Stimulated activated CD8-positive, alpha-beta memory T cell treated with anti-CD3 and anti-CD28 coated beads, Interleukin-4, amount 100 ng/mL, for 1 hour (primary cell): ENCODE measurements at places on chromosomes 1 and 21.

- DNase-seq = no peak
These were observed 29.9 kb downstream of the PCSK9 start for GRCh38 chr1:55069280-55069679.

DNA sequence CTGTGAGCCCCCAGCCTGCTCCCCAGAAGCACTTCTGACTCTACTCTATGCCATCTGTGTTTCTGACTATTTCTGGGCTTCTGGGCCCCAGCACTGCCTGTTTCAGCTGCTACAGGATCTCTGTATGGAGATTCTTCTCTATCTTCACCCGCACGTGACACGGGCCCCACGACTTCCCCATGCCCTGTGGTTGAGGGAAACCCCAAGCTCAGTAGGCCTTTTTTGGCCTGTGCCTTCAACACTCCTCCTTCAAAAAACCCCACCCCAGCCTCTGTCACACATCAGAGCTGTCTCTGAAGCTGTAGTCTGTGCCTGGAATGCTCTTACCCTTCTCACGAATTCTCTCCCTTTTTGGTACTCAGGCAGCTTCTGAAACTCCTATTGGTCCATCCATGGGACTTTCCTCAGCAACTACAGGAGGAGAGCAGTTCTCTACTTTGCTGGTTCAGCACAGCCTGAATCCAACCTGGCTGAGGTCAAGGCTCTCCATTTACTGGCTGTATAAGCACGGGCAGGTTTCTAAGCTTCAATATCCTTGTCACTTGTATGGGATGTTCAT, 2.0 kb upstream of the NID1 start:
- DNase-seq = peak; percentile 53

DNA sequence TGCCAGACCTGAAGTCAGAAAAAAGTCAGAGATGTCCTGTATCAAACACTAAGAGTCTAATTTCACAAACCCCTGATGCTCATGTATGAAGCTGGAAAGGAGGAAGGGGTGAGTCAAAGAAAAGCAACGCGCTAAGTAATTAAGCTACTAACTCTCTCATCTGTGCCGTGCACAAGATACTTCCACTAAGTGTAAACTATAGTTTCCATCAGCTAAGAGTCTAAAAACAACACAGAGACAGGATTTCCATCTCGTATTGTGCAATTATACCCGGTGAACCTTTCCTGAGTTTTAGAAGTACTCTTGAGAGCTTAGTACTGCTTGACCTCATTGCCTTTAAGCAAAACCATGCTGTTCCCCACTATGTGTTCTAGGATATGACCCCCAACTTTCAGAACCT, 19.0 kb downstream of the DNALI1 start:
- no peak for DNase-seq

DNA sequence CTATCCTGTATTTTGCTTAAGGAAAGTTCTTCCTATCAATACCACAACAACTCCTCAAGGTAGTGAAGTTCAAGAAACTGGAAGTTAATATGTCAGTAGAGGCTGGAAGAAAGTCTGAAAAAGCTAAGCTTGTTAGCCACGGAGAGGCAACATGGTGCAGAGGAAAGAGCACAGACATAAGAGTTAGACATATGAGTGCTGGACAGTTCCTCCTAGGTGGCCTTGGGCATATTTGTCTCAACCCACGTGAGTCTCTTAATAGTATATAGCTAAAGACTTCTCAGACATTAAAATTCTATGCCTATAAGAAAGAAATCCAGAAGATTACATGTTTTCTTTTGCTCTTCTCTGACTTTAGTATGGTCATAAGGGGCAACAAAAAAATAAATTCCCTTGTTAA, 22.8 kb upstream of the RRP15 start:
- no peak for DNase-seq

DNA sequence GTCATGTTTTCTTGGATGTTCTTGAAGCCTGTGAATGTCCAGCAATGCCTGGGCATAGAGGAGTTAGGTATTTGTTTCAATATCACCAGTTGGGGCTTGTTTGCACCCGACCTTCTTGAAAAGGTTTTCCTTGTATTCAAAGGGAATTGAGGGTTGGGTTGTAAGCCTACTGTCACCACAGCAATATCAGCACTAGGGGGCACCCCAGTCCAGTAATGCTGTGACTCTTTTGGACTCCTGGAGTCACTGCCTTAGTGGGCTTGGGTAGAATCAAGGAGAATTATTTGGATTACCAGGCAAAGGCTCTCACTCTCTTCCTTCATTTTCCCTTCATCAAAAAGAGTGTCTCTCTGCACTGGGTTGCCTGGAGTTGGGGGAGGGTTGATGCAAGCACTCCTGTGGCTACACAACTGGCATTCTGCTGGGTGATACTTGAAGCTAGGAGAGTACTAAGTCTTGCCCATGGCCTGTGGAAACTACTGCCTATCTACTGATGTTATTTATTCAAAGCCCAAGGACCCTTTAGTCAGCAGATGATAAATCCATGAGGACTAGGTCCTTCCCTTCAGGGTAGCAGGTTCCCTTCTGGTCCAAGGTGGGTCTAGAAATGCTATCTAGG, 34.5 kb downstream of the OR10R2 start:
- DNase-seq = no peak

- DNase-seq = no peak
These were observed 63.5 kb downstream of the CCDC185 start for GRCh38 chr1:223456747-223457146.

- DNase-seq = no peak
These were observed 291.6 kb downstream of the PLPP3 start for GRCh38 chr1:56287721-56288120.

GRCh38 chr1:175521249-175522040, 221.9 kb downstream of the TNR start:
- no peak for DNase-seq

GRCh38 chr1:36084497-36085115, 712 bp downstream of the TEKT2 start:
- no peak for DNase-seq

GRCh38 chr21:45146306-45146705, 71.9 kb downstream of the ADARB1 start:
- no peak for DNase-seq

GRCh38 chr1:55067022-55067778, 27.9 kb downstream of the PCSK9 start:
- no peak for DNase-seq

GRCh38 chr1:93591676-93592550, 89.7 kb downstream of the BCAR3 start:
- DNase-seq = no peak

DNA sequence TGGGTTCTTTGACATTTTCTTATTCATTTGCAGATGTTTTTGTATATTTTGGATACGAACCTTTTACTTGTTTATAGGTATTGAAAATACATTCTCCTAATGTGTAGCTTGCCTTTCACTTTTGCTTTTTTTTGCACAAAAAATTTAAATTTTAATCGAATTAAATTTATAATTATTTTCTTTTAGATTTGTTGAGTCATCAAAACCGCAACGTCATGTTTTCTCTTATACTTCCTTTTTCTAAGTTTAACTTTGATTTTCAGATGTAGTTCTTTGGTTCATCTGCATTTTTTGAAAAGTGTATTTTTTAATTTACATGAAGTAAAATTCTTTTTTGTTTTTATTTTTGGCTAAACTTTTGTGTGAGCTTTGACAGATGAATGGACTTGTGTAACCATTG, 243.7 kb upstream of the DPYD start:
- DNase-seq = no peak

DNA sequence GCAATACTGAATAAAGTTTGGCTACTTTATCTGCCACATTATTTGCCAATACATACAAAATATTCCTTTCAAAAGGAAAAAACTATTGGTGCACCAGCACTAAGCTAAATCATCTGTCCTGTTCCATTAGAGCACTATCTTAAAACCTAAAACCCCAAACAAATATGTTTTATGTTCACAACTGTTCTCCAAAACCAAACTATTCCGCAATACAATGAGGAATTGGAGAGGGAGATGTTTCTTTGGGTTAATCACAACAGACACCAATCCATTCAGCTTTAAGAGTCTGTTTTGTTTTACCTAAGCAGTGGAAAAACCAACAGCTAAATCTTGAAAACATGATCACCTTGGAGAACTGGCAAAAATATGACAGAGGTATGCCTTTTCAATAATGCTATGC, 85.1 kb downstream of the ZNF644 start:
- no peak for DNase-seq

DNA sequence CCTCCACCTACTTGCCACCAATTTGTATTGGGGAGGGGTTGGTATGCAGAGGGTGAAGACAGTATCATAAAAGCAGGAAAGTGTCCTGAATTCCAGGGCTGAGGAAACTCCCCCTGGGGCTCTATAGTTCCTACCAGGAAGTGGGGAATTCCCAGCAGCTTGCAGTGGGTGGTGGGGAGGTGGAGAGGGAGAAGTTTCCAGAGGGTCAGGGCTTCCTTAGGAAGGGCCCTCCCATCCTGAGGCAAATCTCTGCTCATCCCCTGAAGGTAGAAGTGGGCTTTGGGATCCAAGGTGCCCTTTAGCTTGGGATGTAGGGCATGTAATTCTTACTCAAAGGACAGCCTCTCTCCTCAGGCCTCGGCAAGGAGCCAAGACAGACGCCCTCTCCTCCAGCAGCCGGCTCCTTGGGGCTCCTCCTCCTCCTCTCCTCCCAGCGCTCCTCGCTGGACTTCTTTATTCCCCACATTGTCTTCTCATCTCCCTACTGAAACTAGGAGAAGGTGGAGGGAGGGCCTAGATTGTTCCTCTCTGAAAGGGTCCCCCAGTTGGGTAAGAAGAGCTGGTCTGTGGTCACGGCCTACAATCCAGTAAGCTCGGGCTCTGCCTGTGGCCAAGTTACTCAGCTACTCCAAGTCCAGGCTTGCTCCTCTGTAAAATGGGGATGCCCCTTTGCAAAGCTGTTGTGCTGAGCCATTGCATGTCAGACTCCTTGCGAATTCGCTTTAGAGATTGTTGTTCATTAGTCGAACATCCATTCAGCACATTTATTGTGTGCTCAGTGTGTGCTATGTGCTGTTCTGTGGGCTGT, 17.9 kb upstream of the CSF1 start:
- DNase-seq = no peak

DNA sequence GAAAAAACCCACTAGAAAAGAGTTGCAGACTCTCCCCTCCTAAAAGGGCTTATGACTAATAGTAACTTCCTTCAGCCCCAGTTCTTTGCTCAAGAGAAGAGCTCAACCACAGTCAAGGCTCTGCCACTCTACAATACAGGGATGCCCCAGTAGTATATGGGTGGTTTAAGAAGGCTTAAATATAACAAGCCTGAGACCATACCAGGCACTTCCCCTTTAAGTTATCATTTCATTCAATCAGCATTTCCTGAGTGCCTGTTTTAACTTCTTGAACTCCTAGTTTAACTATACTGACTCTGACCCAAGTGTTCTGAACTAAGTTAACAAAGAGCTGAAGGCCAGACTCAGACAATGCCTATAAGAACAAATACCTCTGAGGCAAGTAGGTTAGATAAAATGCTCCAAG, 19.8 kb downstream of the PRPF38A start:
- no peak for DNase-seq

DNA sequence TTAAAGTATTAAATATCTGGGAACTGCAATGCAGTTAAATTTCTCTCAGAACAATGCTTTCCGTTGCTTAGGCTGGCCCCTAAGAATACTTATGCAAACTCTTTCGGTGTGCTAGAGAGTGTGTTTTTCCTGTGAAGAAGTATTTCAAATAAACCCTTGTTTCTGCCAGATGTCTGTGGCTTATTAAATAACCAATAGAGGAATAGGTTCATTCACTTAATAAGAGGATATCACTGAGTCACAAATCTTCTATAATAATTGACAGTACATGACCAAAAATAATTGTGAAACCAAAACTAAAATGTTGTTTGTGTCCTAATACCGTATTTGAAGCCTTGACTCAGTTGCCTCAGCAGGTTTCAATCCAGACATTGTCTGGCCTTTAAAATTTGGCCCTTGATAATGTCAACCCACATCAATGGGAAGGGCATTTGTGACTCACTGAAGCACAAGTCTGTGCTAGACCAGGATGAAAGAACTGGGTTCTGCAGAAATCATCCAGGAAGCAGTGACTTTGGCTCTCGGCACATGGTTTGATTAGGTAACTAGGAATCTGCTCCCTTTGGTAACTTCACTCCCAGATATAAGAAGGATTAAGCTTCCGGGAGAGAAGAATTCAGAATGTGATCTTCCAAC, 104.2 kb upstream of the BARHL2 start:
- DNase-seq = no peak

DNA sequence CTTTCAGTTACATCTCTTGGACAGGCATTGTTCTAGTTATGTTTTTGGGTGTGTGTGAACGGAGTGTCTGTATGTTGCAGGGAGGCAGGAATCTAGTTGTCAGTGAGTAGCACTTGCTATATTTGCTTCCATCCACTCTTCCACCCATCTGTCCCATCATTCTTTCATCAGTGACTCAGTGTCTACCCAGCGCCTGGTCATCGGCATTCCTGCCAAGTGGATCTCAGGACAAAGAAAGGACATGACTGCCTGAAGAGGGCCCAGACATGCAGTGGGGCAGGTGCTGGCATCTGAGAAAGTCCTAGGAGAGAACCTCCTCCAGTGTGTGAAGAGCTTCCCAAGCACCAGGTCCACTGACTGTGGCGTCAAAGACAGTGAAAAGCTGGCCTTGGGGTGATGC, 27.3 kb upstream of the MAGOH start:
- no peak for DNase-seq

DNA sequence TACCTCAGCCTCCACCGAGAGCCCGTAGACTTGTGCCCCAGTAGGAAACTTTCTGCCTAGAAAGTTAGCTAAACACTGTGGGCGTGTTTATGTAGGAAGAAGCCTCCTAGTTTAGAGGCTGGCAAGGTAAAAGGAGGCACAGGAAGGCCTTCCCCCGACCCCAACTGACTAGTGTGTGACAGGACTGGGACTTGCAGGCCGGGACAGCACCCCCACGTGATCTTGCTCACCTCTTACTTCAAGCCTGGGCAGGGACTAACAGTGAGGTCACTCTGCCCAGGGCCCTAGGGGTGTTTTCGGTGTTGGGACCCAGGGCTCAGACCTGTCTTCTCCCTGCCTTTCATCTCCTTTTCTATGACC, 392 bp upstream of the TAGLN2 start:
- DNase-seq = no peak

GRCh38 chr1:6272452-6272851, 11.6 kb upstream of the GPR153 start:
- no peak for DNase-seq

DNA sequence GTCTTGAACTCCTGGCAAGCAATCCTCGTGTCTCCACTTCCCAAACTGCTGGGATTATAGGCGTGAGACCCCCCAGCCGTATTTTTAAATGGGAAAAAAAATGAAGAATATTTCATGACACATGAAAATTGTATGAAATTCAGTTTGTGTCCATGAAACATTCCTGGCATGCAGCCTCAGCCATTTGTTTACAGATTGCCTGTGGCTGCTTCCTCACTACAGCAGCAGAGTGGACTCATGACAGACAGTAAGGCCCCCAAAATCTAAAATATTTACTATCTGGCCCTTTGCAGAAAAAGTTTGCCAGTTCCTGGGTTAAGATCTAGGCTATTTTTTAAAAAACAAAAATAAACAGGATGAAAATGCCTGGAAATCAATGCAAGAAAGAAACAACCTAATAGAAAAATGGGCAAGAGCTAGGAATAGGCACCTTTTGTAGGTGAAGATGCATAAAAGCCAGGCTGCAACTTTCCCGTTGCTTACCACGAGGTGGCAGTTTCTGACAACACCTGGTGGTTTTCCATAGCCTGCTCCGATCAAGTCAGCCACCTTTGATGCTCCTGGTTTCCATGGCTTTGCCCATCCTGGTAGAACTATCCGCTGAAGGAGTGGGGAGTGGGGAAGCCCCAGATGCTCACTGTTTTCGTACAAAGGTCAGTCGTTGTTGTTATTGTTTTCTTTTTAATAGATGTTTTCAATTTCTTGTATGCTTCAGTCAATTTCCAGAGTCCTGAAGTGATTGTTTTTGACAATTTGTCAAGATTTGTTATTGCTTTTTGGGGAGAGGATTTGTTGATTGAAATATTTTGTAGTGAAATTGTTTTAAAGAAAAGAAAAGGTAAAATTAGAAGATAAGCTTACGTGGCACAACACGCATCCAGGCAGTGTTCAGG, 24.3 kb downstream of the UBE2Q1 start:
- no peak for DNase-seq
